ENCODE measurements at places on chromosomes 5 and 9.

DNA sequence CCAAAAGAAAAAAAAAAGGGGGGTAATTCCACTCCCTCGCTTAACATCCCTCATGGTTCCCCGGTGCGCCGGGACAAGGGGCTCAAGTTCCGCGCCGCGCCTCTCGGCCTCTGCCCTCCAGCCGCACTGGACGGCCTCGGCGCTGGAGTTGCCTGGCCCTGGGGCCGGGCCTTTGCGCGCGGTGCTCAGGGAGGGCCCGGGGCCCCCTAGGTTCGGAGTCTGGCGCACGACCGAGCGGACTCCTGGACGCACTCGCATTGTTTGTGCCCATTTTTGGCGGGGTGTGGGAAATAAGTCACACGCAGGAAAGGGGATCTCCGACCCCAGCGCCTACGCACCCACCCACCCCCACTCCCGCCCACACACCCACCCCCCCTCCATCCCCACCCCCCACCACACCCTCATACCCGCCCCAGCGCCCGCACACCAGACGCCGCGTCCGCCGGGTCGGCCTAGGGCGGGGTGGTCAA lies 381 bp downstream of the MED22 start:
- no peak for DNase-seq

DNA sequence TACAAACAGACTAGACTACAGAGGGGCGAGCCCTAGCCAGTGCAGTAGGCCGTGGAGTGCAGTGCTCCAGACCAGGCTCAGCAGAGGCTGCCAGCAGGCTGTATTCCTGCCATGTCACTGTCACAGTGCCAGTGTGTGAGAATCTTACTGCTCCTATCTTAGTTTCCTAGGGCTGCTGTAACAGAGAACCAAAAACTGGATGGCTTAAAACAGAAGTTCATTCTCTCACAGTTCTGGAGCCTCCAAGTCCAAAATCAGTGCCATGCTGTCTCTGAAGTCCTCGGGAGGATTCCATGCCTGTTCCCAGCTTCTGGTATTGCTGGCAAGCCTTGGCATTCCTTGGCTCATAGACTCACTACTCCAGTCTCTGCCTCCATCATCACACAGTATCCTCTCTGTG lies 75.0 kb upstream of the SAP30L start:
- DNase-seq: no peak

DNA sequence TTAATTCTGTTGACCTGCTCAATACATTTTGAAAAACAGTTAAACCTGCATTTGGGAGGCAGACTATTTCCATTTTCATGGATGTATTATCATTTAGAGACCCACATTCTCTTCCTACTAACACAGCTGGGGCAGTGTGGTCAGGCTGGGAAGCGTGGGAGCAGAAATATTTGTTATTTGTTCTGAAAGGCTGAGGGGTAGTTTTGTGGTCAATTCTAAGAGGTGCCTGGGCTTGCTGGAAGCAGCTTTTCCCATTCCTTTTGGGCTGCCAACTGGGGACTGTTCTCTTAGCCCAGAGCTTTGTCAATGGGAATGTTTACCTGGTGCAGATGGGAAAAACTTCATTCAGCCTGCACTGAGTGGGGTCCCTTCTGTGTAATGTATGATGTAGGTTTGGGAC lies 171.4 kb upstream of the DAP start:
- no peak for DNase-seq

DNA sequence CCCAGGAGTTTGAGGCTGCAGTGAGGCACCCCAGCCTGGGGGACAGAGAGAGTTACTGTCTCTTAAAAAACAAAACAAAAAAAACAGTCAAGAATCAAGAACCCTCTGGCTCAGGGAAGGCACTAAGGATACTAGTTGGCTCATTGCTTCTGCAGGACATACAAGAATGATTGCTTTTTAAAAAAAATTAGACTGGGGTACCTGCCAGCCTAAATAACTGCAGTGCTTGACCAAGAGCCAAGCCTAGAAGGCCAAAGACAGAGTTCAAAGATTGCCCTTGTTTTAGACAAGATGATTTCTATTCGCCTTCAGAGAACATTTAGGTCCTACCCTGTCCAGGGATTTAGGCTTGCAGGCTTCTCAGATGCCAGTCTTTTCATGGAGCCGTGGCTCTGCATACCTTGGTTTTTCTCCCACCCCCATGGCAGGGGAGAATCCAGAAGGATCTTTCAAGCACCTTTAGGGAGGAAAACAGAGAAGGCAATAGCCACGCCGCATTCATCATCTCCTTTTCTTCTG lies 93.7 kb upstream of the IL6ST start:
- DNase-seq: no peak

- peak; percentile 72 for DNase-seq
These were observed at the start of gene NKD2 for GRCh38 chr5:1008451-1009358. Gene NKD2 (plus strand): TSS chr5:1008802. CDS start chr5:1009058, 256 bp downstream.

DNA sequence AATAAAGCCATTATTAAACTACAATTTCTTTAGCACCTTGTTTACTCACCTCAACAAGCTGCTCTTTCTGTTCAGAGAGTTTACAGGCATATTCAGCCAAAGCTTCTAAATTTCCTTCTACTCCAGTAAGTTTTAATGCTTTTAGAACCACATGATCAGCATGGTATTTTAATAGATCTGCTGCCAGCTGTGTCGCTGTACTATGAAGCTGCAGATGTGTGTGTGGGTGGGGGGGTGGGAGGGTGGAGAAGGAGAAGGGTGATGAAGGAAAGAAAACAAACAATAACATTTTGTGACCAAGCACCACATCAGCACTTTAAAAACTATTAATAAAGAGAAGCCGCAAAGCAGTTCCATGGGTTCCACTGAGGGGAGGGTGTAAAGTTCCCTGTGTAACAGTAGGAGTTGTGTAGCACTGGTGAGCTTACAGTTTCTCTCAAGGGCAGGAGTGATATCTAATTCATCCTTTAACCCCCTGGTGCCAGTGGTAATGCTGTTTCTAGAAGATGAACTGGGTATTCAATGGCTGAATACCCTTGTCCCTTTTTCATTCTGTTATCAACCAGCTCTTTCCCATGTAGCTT lies 38.5 kb downstream of the ABITRAM start:
- DNase-seq: no peak

GRCh38 chr9:34963552-34963951 lies 5.5 kb downstream of the PHF24 start:
- no peak for DNase-seq

GRCh38 chr9:83477120-83477519 lies 61.1 kb downstream of the FRMD3 start:
- no peak for DNase-seq

DNA sequence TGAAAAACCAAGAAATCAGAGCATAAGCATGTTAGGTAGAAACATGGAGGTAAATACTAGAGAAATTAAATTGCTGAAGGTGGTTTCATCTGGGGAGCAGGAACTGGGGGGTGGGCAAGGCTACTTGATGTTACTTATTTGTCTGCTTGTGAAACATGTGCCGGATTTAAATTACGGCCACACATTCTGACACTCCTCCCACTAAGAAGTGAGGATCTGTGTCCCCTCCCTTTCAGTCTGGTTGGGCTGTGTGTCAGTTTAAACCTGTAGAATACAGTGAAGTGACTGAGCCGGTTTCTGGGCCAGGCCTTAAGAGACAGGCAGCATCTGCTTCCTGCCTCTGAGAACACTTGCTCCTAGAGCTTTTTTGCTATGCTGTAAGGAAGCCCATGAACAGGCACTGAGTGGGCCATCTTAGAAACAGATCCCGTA lies 2.3 kb upstream of the IARS1 start:
- DNase-seq: peak; percentile 42

- DNase-seq: no peak
These were observed 402.3 kb upstream of the ZNF608 start for GRCh38 chr5:125148706-125149105.

GRCh38 chr5:42502613-42503470 lies 79.6 kb downstream of the GHR start:
- no peak for DNase-seq
